Natural killer cell treated with Interleukin-12 subunit alpha and Interleukin-12 subunit beta and Interleukin-15 and Interleukin-18, amount 100 ng/mL, for 72 hours (primary cell): ENCODE measurements at places on chromosomes 5 and 9.

DNA sequence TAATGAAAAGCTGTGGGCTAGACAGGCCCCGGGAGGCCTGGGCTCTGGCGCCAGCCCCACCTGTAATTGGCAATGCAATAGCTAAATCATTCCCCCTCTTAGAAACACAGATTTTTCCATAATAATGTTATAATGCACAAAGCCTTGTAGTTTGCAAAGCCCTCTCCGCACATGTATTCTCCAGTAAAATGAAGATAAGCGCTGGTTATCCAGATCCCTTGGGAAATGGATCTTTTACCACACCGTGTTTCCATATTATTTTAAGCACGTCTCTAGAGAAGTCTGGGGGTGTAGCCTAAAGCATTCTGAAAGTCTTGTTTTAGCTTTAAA lies 1.1 kb upstream of the APBA1 start:
- no peak for DNase-seq

GRCh38 chr5:152551061-152551460 lies 146.0 kb upstream of the NMUR2 start:
- DNase-seq, result no peak

- no peak for DNase-seq
Observed at GRCh38 chr5:141155540-141156374, 5.9 kb downstream of the PCDHB6 start.

DNA sequence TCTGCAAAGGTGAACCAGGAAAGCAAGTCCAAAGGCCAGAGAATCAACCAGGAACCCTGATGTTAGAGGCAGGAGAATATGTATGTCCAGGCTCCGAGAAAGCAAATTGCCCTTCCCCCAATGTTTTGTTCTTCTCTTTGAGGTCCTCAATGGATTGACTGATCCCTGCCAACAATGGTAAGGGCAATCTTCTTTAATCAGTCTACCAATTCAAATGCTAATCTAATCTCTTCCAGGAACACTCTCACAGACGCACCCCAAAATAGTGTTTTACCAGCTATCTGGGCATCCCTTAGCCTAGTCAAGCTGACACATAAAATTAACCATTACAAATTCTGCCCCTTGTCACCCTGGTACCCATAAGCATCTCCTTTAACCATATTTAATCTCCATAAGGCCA lies 398.0 kb downstream of the RAB3C start:
- no peak for DNase-seq

DNA sequence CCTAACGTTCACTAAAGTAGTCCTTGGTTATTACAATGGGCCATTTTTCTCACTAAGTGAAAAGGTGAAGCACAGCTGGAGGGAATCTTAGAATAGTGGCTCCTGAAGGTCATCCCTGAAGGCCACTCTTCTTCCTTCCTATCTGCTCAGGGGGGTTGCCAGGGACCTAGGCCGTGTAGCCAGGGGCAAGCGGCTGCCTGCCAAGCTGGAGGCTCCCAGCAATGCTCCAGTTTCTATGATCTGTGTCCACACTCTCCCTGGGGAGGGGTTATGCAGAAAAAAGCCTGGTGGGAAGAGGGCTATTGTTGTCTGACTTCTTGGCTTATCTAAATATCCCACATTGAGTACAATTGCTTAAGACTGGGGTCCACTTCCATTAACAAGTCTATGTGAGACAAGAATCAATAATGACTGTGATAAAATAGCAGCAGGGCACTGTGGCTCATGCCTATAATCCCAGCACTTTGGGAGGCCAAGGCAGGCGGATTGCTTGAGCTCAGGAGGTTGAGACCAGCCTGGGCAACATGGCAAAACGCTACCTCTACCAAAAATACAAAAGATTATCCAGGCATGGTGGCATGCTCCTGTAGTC lies 3.8 kb downstream of the NMRK1 start:
- no peak for DNase-seq

DNA sequence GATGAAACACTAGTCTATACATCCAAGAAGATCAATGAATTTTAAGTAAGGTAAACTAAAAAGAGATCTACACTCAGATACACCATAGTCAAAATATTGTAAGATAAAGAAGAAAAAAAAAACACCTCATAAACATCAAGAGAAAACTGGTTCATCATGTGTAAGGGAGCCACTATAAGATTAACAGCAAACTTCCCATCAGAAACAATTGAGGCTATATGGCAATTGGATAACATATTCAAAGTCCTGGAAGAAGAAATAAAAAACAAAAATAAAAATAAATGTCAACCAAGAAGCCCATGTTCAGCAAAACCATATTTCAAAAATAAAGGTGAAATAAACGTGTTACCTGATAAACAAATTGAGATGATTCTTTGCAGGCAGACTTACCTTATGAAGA lies 3.6 kb downstream of the OR13C8 start:
- no peak for DNase-seq

GRCh38 chr5:72244862-72245371 lies 75.1 kb downstream of the MRPS27 start:
- DNase-seq, result no peak

DNA sequence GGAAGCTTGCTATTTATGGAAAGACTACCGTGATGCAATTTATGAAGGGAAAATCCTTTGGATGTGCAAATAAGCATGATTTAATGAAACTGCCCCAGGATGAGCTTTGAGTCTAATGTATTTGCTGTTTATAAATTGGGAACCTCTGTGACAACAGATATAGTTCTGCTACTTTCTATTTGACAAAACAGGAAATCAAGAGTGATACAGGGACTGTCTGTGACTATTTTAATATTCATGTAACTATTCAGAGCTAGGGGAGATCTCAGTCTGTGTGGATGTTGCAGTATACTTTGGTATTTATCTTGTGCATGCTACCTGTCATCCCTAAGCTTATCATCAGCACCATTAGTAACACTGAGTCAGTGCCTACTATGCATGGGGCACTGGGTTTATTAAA lies 132.1 kb downstream of the PDZD2 start:
- DNase-seq, result no peak

- DNase-seq, result no peak
Observed at GRCh38 chr5:88396751-88397281, 128.2 kb upstream of the TMEM161B start.

- DNase-seq, result no peak
Observed at GRCh38 chr5:132435886-132436285, 54.7 kb downstream of the IRF1 start.

- DNase-seq, result no peak
Observed at GRCh38 chr5:67085616-67086015, 111.0 kb downstream of the CD180 start.

- DNase-seq, result no peak
Observed at GRCh38 chr5:141223112-141223783, at the start of gene PCDHB14. PCDHB14 (plus strand) TSS chr5:141223343; CDS start chr5:141223506, 163 bp downstream.

- DNase-seq, result no peak
Observed at GRCh38 chr5:177531209-177531940, 14.6 kb upstream of the DDX41 start.

DNA sequence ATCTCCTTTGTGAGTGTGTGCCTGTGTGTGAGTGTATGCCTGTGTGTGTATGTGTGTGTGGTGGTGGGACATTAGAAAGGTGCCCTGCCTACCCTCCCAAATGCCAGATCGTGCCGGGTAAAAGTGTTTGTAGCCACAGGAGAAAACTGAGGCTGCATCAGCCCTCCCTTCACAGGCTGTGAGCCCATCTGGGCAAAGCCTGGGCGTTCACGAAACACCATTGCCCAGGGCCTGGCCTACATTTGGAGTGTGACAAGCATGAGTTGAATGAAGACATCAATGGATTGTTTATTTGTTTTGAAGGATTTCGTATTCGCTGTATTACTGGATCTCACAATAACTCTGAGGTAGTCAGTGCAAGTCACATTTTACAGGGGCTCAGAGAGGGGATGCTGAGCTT lies 270.8 kb downstream of the NSG2 start:
- no peak for DNase-seq

DNA sequence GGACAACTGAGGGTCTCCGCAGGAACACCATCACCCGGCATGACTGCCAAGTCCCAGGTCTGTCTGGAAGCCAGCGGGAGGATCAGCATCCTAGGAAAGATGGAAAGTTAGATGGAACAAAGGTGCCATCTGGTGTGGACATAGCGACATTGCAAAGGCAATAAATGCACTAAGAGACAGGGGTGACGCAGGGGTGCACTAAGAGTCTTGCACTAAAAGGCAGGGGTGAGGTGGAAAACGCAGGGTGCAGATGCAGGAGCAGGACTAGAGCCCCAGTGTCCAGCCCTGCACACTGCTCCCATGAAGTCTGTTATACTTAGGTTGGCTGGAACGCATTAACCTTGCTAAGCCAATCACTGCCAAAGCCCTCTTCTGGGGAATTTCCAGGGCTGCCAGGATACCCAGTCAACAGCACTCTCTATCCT lies 15.5 kb downstream of the ATOX1 start:
- no peak for DNase-seq

DNA sequence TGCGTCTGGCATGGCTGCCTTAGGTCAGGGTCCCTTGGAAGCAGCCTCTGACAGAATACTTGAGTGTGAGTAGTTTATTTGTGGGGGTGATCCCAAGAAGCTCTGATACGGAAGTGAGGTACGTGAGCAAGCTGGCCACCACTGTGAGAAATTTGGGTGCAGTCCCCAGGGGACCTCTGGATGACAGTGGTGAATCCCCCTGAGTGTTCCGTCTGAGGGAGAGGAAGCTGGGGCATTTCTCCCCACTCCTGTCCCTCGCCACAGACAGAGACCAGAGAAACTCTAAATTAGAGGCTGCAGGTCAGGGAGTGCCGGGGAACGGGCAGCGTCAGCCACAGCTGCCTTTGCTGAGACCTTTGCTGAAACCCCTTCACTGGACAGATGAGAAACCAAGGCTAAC lies 155.9 kb upstream of the COL5A1 start:
- DNase-seq, result peak; percentile 29

GRCh38 chr5:137379555-137380286 lies 119.4 kb downstream of the SPOCK1 start:
- DNase-seq, result no peak

- DNase-seq, result no peak
Observed at GRCh38 chr5:58925627-58926540, 343.0 kb downstream of the RAB3C start.
